ENCODE measurements at places on chromosomes 5 and 9.

DNA sequence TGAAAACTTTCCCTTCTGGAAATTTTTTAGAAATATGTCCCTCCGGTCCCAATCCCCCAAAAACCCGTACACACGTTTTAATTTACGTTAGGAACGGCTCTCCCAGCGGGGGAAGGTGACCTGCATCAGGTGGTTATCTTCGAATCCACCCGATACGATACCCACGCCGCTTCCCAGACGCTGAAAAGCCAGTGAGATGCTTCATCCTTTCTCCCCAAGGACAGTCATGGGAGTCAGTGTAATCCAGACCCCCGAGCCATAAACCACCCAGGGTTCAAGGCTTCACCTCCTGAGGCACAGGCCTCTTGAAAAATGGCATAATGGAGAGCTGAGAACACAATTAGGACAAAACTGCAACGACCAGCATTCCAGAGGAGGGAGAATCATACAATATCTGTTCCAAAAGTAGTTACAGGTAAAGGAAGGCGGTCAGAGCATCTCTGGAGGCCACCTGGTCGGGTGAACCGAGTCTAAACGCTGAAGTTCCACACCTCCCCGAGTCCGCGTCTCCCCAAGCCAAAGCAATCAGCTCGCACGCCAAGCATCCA, 857 bp downstream of the FAM169A start:
- DNase-seq = no peak

DNA sequence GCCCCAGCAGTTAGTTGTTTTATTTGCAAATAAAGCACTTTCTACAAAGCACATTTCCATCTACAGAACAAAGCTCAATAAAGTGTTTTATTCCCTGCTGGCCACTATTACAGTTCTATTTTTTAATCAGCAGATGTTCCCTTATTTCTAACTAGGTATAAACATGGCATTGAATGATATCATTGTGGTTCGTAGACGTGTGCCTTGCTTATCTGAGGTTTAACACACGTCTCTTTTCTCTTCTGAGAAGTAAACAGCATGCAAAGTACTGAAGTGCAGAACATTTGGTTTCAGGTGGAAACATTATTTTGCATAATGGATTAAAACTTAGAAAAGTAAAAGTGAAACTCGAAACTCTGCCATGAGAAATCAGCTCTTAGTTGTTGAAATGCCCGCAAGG, 1989.3 kb upstream of the WWC1 start:
- no peak for DNase-seq

DNA sequence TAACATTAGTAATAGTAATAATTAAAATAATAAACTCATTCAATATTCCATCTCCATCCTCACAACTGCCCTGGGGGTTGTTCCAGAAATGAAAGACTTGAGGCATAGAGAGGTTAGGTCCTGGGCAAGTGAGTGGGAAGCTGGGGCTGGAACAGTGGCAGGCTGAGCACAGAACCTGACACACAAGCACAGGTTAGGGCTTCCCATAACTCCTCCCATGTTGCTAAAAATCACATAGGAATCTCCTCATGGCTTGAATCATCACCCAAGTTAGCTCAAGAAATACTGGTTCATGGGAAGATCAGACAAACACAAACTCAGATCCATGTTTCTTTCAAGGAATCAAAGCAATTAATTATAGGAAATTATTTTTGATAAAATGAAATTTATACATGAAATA, 487.7 kb downstream of the SEMA5A start:
- DNase-seq = no peak

DNA sequence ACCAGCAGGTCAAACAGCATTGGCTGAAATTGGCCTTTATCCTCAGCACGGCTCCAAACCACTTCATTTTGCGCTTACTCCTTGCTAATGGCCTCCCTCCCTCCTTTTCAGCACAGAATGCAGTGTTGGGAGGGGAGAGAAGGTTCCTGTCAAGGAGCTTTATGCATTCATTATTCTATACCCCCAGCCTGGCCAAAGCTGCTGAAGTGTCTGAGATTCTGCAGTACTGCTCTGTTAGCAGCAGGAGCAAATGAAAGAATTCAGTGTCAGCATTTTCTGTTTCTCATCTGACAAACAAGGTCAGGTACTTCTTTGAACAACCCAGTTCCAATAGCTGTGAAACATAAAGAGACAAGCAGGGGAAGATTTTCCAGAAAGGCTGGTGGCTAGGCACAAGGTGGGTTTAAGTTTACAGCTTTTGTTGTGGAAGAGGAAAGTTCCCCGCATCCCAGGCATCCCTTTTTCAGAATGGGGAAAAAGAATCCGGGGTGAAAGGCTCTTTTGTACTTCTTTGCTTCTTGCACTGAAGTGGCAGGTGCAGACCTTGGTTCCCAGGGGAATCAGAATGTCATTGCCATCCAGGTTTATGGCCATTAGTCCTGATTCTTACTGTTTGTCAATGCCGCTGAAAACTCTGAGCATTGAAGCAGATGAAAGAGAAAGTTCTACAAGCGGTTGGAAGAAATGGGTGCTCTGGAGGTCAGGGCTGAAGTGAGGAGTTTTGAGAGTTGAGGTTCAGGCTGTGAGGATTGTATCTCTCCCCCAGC, 109.3 kb upstream of the APC start:
- DNase-seq = no peak

DNA sequence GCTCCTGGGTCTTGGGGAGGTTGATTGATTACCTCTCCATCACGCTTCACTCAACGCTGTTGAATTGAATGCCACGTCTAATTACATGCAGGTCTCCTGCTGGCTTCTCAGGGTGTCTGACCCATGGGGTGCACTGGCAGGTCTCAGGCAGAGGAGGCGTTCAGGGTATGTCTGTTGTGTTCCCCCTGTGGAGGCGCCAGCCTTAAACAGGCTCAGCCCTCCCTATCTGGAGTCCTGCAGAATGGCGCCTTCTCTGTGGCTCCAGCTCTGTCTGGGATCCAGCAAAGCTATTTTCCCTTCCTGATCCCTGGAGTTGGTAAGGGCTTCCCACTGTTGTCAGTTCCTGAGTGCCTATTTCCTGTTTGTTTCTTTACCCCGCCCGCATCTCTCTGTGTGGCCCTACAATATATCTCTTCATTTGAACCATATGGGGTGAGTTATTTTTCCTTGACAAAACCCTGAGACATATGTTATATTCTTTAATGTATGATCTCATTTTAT, 150.0 kb downstream of the NTRK2 start:
- no peak for DNase-seq

DNA sequence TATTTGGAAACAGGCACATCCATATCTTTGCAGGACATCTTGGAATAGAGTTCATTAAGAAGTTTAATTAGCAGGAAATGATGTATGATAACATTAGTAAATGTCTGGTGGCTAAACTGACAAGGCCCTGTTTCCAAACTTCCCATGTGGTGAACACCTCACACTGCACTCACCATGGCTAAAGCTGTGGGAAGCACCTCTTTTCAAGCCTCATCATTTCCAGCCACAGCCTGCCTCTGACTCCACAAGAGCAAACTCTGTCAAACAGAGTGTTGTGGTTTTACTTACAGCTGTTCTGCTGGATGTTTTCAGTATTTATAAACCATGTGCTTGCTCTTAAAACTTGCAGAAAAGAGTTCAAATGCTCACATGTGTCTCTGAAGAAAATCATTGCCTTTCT, 14.9 kb upstream of the NDUFB6 start:
- no peak for DNase-seq

DNA sequence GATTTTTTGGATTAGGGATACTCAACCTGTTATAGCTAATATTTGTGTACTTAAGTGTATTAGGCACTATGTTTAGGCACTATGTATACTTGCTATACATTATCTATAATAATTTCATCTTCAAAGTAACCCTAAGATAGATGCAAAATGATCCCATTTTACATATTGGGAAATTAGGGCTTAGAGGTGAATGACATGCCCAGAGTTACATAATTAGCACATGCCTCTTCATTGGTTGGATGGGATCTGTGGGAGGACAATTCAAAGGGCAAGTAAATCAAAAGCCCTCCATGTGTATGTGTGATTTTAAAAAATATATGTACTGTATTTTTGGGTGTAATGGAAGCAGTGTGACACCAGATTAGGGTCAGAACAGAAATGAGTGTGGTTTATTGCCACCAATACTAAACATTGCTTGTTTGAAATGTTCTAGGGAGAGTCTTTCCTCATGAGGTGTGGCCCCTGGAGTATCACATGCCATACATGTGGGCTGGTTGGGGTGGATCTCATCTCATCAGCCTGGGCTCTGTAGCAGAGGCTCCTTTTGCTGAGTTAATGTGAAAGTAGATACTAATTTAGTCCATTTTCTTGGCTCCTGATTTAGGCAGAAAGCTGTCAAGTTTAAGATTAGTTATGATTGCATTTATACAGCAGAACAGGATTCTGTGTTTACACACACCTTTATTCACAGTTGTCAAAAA, 5.5 kb downstream of the C9orf85 start:
- DNase-seq = no peak

- no peak for DNase-seq
Measured at GRCh38 chr5:50995285-50995942, 329.0 kb downstream of the PARP8 start.

DNA sequence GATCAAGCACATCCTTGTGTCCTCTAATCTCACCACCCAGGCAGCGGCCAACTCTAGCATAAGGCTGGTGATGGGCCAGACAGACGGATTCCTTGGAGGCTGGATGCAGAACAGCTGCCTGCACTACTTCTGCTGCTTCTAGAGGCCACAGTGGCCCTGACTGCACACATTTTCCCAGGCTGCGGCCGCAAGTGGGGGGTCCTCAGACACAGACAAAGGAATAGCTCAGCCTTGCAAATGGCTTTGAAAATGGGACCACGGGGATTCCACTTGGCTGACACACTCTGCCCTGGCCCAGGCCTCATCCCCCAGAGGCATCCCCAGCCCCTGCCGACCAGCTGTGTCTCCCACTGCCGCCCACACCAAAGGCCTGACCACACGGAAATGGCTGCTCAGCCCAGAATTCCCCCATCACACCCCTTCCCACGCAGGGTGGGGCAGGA, 540.8 kb downstream of the BNC2 start:
- DNase-seq = no peak

DNA sequence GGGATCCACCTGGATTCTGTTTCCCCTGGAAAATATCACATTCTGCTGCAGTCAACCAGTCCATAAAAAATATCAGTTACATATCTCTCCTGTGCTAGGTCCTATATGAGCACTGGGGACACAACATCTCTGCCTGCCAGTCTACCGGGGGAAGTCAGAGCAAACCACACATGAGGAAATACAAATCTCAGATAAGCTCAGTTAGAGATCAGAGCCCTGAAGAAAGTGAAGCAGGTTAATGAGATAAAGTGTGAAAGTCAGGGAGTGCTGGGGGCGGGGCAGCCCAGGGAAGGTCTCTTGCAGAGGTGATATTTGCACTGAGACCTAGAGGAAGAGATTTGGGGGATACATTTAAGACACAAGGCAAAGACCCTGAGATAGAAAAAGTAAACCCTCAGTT, 67.8 kb upstream of the SLC1A1 start:
- DNase-seq = no peak

GRCh38 chr9:136962701-136963248, 10.7 kb downstream of the LCN12 start:
- DNase-seq = no peak

DNA sequence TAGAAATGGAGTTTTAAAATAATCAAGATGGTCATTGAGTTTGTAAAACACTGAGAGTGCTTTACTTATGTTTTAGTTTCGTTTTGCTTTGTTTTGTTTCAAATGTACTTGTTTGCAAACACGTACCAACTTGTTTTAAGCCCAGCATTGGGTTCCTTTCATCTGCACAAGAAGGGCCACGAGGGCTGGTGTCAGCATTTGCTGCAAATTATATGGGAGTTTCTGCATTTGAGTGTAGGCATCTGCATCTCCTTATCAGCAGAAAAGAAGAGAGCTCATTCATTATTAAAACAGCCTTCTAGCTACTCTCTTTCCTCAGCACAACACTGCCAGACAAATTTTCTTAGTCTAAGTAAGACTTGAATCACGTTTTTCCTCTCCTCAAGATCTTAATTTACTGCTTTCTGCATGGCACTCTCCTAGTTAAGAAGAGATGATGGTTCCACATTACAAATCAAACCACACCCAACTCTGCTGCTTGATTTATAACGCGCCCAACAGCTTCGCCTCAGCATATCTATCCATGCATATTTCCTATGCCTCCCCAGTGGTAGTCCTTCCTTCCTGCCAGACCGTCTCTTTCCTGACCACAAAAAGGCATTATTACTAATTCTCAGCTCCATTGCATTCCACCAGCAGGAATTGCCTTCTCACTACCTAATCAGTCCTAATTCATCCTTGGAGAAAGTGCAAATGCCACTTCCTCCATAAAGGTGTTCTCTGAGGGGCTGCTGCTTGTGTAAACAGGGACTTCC, 95.2 kb upstream of the CAST start:
- DNase-seq = no peak

- DNase-seq = no peak
Measured at GRCh38 chr9:128685636-128686489, 3.2 kb upstream of the SET start.

- DNase-seq = no peak
Measured at GRCh38 chr5:123874600-123875201, 362.7 kb downstream of the CSNK1G3 start.

DNA sequence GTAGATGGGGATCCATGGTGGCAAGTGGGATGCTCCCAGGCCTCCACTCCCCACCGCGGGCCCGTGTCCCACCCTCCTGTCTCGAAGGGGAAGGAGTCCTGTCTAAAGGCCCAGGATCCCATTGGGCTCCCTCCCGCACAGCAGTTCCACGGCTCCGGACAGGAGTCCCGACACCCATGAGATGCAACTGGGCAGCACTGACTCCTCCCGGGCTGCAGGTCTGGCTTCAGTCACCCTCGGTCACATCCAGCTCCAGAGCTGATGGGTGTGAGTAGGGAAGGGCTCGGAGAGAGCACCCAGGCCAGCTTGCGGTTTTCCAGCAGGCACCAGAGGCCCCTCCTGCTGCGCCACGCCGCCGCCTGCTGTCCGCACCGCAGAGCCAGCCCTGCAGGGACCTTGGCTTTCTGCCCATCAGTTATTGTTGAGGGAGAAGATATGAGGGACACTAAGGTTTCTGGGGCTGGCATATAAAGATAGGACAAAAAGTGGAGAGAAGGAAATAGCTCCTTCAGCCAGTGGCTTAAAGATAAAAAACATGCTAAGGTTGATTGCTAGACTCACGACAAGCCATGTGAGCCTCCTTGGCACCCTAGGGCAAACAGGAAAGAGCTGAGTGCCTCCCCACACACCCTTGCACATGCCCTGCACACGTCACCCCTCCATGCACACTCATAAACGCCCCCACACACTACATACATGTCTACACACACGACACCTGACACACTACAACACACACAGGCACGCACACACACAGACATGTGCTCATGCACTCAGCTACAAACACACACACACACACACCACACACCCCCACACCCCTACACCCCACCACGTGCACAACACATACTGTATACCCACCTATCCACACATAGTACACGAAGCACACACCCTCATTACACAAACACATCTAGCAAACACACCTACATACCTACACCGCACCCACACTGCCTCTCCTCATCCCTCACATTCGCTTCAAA, 79.0 kb downstream of the AK8 start:
- no peak for DNase-seq

DNA sequence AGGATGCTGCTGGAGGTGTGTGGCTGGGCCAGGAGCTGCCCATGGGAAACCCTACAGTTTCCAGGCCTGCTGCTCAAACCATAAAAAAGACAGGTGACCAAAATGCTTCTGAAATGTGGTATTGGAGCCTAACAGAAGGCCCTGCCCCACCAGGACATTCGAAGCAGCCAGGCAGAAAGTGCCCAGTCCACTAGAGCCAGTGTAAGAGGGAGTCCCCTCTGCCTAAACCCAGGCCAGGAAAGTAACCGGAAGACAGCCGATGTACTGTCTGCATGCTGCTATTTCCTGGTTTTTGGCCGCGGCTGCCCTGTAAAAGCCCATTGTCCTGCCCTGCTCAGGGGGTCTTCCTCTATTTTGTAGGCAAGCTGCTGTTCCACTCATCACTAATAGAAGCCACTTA, 150.7 kb upstream of the IRX2 start:
- DNase-seq = no peak
